ENCODE measurements at places on chromosomes 1 and 21.

GRCh38 chr1:206904423-206905142 lies 7.3 kb downstream of the IL24 start:
- DNase-seq = no peak

DNA sequence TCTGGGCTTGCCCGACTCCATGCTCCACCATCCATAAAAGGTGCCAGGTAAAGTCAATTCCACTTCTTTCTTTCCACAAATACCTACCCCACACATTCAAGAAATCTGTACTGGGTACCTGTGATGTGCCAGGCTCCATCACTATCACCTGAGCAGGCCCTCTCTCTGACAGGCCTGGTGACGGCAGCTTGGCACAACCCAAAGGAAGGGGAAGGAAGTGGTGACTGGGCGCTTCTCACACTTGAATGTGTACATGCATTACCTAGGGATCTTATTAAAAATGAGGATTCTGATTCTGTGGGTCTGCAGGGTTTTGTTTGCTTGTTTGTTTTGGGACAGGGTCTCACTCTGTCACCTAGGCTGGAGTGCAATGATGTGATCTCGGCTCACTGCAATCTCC lies 7.5 kb downstream of the HTR1D start:
- DNase-seq = no peak

DNA sequence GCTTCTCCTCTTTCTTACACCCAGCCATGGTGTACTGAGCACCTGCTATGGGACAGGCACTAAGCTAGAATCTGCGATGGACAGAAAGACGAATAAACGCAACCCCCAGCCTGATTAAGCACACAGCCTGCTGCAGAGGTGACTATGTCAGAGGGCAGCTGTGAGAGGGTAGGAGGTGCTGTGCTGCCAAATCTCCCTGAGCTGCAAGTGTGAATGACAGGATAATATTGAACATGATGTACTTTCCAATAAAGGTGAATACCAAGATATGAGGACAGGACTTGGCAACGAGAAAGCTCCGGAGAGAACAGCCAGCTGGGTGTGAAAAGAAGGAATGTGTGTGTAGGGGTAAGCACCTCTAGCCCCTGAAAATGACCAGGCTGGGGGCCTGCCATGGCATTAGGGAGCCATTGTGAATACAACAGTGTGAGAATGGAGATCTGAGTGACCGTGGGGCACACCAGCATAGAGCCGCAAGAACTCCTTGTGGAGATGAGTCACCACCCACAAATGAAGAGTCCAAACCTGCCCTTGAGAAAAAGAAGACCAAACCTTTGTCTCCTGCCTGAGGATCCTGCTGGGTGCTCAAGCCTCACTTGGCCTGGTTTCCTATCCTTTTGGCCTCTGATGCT lies 83.0 kb upstream of the ATF3 start:
- no peak for DNase-seq

GRCh38 chr1:88897070-88897730 lies 5.8 kb upstream of the GTF2B start:
- DNase-seq = no peak

DNA sequence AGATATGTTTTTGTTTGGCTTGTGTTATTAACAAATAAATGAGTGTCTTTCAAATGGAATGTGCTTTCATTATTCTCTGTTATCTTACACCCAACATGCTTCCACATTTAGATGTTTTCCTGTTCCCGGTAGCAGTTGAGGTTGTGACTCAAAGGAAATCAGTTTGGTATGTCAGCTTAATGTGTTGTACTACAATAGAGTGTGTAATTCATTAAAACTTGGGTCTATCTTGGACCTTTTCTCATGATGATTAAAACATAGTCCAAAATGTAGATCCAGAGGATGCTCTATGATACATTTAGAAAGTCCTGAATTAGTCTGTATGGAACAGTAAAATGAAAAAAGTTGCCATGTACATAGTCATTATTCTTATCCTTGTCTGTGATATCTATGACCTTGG lies 26.7 kb downstream of the RTCA start:
- no peak for DNase-seq

DNA sequence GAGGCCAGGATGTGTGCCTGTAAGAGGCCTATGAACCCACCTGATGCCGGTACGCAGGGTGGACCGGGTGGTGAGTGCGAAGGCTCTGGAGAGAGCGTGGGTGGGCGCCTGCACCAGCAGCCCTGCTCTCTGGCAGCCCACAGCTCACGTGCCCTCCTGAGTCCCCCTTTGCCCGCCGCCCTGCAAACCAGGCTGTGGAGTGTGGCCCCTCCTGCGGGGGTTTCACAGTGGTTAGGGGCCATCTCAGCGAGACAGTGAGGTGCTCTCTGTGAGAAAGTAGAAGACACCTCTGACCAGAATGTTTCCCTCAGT lies 22.3 kb downstream of the RHBG start:
- DNase-seq = no peak

GRCh38 chr1:76444773-76445172 lies 370.2 kb downstream of the ST6GALNAC3 start:
- DNase-seq = no peak

GRCh38 chr1:12327566-12327965 lies 97.7 kb downstream of the VPS13D start:
- no peak for DNase-seq

DNA sequence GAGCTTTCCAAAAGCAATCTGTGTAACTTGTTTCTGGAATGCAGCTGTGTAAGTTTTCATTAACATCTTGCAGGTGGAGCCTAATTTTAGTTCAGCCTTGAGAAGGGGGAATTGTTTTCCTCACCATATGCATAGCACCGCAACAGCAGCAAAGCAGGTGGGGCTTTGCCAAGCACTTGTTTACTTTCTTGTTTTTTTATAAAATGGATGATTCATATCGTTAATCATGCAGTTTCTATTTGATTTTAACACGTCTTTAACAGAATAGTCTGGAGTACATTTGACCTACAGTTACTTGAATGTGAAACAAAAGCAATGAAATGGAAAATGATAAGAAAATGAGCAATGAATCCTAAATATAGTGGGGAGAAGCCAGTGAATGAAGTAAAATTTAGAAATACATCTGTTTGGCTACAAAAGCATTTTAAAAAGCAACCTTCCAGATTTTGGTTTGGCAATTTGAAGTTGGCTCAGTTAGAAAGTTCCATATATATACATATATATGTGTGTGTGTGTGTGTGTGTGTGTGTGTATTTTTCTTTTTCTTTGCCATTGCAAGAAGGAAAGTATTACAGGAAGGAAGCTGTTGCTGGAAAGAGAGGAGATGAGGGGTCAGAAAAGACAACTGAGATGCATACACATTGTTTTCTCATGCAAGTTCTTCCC lies 119.0 kb upstream of the ADGRL2 start:
- no peak for DNase-seq
